Hindlimb muscle (tissue), 1 donor: ENCODE measurements at places on chromosomes 1 and 21. TPM values are rescaled to one million over a fixed set of nuclear protein-coding genes. Genes with fewer than 3 reads are reported as not detected.

The GPR37L1 gene
- 0.04 TPM for polyA plus RNA-seq

The CD52 gene
- 2.2 TPM for polyA plus RNA-seq

The WNT9A gene
- polyA plus RNA-seq, result 11.3 TPM

The LCE2C gene
- polyA plus RNA-seq, result not detected

The CFHR3 gene
- polyA plus RNA-seq, result 1.7 TPM

The FAM177B gene
- polyA plus RNA-seq, result 0.41 TPM
